ENCODE measurements at places on chromosomes 13 and 19.

- DNase-seq = no peak
Observed at GRCh38 chr19:18319591-18320135, 3.2 kb downstream of the LSM4 start.

- no peak for DNase-seq
Observed at GRCh38 chr13:111947876-111948275, 119.1 kb upstream of the SOX1 start.

GRCh38 chr13:98174307-98174706 lies 2.8 kb downstream of the RNF113B start:
- no peak for DNase-seq

DNA sequence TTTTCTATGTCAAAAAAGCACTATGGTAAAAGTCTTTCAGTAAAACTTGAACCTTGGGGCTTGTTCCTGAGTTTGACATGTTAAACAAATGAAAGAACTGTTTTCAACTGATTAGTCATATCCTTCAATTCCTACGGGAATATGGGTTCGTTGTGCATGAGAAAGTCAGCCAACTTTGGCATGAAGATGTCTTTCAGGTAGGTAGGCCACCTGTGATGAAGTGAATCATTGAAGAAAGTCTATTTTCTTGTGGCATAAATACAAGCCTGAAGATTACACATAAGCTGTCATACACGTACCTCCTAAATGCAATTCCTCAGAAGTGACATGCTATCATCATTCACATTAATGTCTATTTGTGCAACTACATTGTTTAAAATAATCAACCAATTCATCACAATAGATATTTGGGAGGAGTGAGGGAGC lies 513.0 kb downstream of the IRS2 start:
- DNase-seq = no peak

DNA sequence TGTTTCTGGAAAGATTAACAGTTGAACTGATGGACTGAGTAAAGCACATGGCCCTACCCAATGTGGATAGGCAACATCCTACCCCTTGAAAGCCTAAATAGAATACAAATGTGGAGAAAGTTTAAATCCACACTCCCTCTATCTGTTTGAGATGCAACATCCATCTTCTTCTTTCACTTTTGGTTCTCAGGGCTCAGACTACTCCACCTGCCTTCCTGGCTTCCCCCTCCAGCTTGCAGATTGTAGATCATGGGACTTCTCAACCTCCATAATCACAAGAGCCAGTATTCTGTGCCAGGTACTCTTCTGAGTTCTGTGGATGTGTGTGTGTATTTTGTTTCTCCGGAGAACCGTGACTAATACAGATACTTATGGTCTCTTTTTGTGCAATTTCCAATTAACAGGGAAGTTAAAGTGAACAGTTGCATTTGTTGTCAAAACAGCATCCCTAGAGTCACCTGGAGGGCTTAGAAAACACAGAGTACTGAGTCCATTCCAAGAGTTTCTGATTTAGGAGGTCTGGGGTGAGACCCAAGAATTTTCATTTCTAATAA lies 590.3 kb upstream of the MIR17HG start:
- DNase-seq = no peak

DNA sequence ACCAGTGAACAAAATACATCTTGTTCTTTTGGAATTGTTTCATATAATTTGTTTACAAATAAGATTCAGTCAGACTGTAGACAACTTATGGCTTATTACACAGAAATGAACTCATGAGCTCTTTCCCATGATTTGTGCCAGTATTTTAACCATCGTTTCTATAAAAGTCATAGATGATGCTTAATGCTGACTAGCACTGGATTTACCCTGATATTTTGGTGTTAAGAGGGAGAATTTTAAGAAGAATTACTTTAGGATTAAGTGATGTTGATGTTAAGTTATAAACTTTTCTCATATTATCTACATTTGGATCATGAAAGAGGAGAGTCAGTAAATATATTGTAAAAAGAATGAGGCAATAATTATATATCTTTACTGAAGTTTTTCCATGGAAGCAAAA lies 162.7 kb downstream of the POSTN start:
- DNase-seq = no peak

- no peak for DNase-seq
Observed at GRCh38 chr19:5282901-5283300, 57.7 kb downstream of the PTPRS start.

- DNase-seq = no peak
Observed at GRCh38 chr19:19211499-19212420, at the start of gene NCAN. TSS of gene NCAN (plus strand) at chr19:19211958. CDS start at chr19:19216954, 4,996 bp downstream.

DNA sequence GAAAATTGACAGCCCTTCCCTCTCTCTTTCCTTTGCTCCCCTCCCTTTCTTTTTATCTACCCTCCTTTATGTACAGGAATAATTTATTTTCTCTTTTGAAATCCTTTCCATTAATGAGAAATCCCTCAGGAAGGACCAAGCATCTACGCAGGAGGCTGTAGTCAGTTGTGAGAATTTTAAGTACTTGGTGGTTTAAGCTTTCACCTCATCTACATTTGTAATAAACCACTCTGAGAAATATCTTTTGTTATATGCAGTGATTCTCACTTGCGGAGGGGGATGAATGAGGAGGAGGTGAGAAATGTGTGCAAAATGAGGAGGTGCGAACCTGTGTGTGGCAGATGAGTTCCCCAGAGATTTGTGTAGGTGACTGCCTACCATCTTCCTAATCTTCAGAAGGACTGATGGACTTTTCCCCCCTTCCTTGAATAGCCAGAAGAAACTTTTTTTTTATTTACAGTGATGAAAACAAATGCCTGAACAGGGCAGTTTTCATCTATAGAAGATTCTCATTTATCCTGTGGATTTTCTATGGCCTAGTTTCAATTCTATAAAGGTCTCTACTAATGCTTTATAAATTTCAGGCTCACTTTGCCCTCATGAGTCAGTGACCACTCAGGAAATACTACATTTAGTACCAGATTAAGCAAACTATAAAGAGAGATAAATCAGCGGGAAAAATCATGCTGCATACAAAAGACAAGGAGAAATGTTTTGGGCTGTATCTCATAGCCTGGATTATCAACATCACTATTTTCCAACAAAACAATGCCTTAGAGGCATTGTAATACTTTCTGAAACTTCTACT lies 118.3 kb downstream of the LHFPL6 start:
- DNase-seq = no peak

DNA sequence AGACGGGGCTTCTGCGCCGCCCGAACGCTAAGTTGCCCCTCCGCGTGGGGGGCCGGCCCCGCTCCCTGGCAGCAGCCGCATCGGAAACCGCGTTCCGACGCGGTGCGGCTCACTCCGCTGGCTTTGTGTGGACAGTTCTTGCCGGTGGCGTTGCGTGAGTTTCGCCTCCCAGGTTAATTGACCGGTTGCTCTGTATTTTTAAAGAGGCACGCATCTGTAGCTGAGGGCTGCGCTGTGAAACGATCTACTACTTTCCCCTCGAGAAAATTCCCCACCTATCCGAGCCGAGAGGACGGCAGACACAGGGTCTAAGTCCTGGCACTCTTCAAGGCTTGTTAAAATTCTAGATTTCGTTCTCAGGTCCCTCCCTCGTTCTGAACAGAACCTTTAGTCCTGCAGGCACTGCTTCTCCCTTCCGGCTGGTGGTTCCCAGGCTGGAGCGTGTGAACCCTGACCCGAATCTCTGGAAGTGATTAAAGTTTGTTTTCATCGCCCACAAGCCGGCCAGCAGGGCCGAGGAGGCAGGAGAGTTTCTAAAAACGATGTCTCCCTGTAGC lies 933 bp downstream of the ARHGEF7 start:
- no peak for DNase-seq

DNA sequence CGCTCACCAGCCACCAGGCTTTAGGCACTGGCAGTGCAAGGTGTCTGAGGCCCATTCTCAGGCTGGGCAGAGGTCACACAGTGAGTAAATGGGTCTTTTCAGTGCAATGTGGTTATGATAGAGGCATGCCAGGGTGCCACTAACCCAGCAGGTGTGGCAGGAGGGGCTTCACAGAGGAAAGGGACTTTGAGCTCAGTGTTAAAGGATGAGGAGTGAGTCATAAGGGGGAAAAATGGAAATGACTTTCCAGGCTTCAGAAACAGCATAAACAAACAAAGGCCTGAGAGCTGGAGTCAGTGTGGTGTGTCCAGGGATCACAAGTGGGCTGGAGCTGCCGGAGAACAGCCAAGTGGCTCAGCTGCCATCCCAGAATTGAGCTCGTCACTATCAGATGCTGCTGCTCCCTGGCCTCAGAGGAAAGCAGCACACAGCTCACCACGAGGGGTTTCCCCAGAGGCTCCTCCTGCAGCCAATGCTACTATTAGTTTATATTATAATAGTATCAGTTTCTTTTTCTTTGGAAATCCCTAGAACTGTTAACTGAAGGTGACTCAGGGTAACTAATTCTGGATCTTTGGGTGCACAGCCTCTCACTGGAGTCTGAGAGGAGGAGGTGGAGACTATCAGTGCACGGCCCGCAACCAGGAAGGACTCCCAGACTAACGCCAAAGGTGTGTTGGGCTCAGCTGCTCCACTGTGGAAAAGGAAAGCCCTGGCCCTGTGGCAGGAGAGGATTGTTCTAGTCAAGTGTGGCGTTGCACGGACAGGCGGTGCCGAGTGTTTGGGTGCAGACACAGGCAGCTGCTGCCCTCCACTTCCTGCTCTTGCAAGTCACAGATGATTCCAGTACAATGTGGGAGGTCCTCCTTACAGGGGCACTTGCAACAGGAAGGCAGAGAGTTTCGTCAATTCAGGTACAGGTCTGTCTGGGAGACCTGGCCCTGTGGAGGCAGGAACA lies 39.5 kb downstream of the DHRS12 start:
- peak; percentile 30 for DNase-seq

- DNase-seq = no peak
Observed at GRCh38 chr19:16504271-16504670, 8.1 kb downstream of the C19orf44 start.

GRCh38 chr19:10551698-10552301 lies 8.1 kb downstream of the ATG4D start:
- no peak for DNase-seq

DNA sequence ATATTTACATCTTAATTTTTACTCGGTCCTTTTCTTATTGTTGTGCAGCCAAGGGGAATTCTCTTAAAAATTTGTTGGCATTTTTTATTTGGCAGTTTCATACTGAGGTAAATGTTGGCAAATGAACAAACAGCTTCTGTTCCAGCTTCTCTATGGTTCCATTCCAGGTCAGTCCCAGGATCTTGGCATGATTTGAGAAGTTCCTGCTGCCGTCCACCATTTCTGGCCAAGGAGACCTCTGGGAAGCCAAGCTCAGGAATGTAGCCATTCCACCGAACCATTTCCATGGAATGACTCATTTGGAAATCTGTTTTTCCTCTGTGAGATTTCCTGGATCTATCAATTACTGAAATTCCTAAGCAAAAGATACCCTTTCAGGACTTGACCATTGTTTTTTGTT lies 43.9 kb downstream of the SLC10A2 start:
- no peak for DNase-seq

GRCh38 chr13:90680826-90681225 lies 666.7 kb upstream of the MIR17HG start:
- no peak for DNase-seq

GRCh38 chr13:50894012-50894411 lies 15.6 kb upstream of the RNASEH2B start:
- DNase-seq = no peak

DNA sequence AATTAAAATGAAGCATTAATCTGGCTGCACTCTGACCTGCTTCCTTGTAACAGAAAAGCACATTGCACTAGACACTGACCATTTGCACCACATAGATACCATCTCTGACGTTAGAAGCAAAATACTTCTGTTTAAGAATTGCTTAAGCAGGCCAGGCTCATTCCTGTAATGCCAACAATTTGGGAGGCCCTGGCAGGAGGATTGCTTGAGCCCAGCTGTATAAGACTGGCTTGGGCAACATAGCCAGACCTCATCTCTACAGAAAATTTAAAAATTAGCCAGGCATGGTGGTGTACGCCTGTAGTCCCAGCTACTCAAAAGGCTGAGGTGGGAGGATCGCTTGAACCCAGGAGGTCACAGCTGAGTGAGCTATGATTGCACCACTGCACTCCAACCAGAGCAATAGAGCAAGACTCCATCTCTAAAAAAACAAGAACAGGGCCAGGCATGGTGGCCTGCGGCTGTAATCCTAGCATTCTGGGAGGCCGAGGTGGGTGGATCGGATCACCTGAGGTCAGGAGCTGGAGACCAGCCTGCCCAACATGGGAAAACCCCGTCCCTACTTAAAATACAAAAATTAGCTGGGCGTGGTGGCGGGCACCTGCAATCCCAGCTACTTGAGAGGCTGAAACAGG lies 7.0 kb upstream of the TLE6 start:
- no peak for DNase-seq

DNA sequence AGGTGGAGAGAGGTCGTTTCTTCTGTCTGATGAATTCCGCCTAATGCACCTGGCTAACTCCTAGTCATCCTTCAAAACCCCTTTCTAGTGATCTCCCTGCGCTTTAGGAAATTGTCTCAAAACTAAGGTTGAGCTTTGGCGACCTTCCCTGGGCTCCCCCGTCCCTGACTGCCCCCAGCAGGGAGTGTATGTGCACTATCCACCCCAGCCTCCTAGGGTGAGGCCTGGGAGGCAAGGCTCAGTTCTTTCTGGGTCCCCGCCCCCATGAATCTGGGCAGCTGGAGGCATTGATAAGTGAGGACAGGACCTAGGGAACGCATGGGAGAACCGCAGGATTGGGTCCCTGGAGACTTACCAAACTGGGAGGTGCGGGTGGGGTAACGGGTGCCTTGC lies 378 bp downstream of the TLE6 start:
- no peak for DNase-seq

DNA sequence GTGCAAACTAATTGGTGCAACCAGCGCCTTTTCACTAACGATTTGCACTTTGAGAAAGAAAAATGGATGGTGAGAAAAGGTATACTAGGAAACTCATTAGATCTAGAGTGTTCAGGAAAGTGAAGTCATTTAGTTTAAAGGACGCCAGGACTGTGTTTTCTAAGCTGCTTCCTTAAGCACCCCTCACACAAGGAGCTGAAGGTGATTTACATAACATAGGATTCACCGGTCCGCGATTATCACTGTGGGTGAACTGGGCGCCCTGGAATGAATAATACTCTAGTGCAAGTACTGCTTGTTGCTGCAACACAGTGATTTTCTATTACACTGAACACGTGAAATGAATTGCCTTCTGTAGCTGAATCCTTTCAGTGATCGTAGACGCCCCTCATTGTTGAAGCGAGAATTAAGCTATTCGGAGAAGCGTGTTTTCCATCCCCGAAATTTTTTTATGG lies 2.6 kb upstream of the MAB21L1 start:
- no peak for DNase-seq

- DNase-seq = peak; percentile 72
Observed at GRCh38 chr19:49387936-49388372, at the start of gene KASH5. TSS of gene KASH5 (plus strand) at chr19:49388249. CDS start at chr19:49390884, 2,635 bp downstream.

DNA sequence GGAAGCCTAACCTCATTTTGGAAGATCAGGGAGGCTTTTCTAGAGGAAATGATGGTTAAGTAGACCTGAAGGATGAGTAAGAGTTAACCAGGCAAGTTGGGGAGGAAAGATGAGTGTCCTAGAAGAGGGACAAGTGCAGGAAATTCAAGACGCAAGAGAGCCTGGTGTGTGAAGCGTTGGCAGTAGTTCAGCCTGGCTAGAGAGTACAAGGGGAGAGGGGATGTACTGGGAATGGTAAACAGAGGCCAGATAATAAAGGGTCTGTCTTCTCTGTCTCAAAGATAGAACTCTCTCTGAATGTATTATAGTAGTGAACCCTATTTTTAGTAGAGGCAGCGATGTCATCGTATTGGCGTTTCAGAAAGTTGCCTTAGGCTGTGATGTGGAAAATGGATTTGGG lies 9.7 kb downstream of the DPY19L3 start:
- DNase-seq = no peak

GRCh38 chr13:33571618-33572017 lies 246.3 kb upstream of the RFC3 start:
- DNase-seq = no peak

Measured in activated gamma-delta T cell treated with anti-CD3 and anti-CD28 coated beads, Interleukin-2, amount 50 U/mL, for 16 hours (primary cell).